ENCODE measurements at places on chromosomes 4 and X.

DNA sequence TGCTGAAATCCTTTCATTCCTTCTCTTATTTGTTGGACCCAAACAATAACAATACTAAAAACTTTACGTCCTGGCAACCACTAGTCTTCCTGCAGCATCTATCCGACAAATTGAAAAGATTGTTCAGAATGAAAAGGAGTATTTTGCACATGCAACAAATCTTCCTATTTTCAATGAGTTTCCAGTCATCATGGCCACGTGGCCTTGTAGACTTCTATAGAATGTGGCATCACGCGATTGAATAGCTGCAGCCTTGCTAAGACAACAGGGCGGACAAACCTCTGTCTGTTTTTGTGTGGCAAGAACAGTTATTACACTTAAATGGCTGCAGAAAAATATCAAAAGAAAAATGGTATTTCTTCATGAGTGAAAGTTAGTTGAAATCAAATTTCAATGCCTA, 297.9 kb upstream of the LCORL start:
- H3K4me3 ChIP-seq = no peak overlapping the region
- no peak for DNase-seq
- no peaks in the 10 kb centered on the region for H3K4me1 ChIP-seq
- no peak overlapping the region for H3K27ac ChIP-seq
- H3K36me3 ChIP-seq = no peaks in the 10 kb centered on the region

DNA sequence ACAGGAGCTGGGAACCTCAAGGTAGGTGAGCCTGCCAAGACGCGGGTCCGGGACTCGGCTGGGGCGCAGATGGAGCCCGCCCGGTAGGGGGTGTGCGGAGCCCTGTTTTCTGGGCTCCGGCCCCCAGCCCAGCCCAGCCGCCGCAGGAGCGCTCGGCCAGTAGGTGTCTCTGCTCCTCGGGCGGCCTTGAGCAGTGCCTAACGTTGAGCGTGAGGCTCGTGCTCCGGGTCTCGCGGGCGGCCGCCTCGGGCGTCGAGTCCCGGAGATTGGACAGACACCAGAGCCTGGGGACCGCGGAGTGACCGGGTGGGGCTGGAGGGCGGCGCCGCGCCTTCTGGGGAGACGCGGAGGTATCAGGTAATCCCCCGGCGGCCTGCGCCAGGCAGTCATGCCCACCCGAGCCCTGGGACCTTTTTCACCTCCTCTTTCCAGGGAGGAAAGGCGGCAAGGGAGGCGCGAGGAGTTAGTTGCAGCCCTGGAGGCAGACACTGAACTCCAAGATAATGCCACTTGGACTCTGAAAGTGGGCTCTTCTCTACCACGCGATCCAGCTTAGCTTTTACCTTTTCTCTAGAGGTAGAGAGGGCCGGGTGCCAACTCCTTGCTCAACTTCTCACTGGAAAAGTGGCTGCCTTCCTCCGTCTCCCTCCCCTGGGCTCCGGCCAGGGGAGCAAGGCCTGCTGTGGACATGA, 14.5 kb upstream of the FGG start:
- H3K4me3 ChIP-seq = peak overlapping the region; percentile 68
- no peaks in the 10 kb centered on the region for H3K36me3 ChIP-seq
- no peaks in the 10 kb centered on the region for H3K4me1 ChIP-seq
- no peak for DNase-seq
- no peak overlapping the region for H3K27ac ChIP-seq

- no peaks in the 10 kb centered on the region for H3K4me1 ChIP-seq
- no peak overlapping the region for H3K4me3 ChIP-seq
- no peaks in the 10 kb centered on the region for H3K36me3 ChIP-seq
Measured at GRCh38 chr4:111650674-111651086, 494.6 kb upstream of the FAM241A start.

GRCh38 chr4:35689870-35690269, 554.4 kb downstream of the ARAP2 start:
- no peaks in the 10 kb centered on the region for H3K27me3 ChIP-seq
- H3K27ac ChIP-seq = no peak overlapping the region
- H3K4me3 ChIP-seq = no peak overlapping the region
- DNase-seq = no peak
- H3K4me1 ChIP-seq = no peaks in the 10 kb centered on the region
- H3K36me3 ChIP-seq = no peaks in the 10 kb centered on the region

- no peaks in the 10 kb centered on the region for H3K27me3 ChIP-seq
- H3K27ac ChIP-seq = no peak overlapping the region
- no peak for DNase-seq
- H3K4me1 ChIP-seq = no peaks in the 10 kb centered on the region
Measured at GRCh38 chr4:21490682-21491081, 457.9 kb downstream of the KCNIP4 start.

DNA sequence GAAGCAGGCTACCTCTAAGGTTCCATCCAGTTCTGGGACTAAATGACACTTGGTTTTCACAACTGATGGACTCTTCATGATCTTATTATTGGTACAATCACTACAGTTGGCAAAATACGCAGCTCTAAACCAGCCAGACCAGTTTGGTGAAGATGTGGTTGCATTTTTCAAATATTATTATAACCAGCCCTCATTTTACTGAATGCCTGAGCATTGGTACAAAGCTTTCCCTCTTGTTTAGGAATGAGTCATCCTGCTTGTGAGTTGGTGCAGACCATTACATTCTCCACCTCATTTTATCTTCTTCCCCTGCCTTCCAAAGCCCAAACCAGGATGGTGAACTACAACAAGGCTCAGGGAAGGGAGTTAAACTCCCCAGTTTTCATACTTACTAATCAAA, 223.1 kb downstream of the KDR start:
- H3K4me1 ChIP-seq = peaks cover 13% of the 10 kb centered on the region
- H3K4me3 ChIP-seq = no peak overlapping the region
- H3K36me3 ChIP-seq = no peaks in the 10 kb centered on the region
- no peaks in the 10 kb centered on the region for H3K27me3 ChIP-seq
- no peak overlapping the region for H3K27ac ChIP-seq

DNA sequence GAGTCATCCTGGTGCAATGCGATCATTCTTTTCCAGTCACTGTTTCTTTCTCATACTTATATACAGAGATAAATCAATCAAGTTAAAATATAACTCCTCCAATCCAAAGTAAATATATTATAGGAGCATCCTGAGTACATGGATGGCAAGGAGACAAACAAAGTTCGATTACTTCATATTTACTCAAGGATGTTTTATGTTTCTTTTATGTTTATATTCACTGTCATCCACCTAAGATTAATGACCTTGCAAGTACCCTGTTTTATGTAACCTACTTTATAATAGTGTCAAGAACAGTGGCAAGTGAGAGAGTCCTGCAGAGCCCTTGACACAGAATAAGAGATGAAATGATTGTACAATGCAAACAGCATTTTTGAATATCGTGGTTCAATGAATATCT, at the start of gene UGT2B11:
UGT2B11 (minus strand) TSS at position 33 of the 400 bp plus-strand sequence; CDS start at position 7, 26 bp downstream.
- H3K27me3 ChIP-seq = no peaks in the 10 kb centered on the region
- DNase-seq = no peak
- H3K36me3 ChIP-seq = no peaks in the 10 kb centered on the region
- H3K27ac ChIP-seq = no peak within 1 kb of the TSS

- no peaks in the 10 kb centered on the region for H3K27me3 ChIP-seq
- no peak overlapping the region for H3K4me3 ChIP-seq
- H3K27ac ChIP-seq = no peak overlapping the region
- no peaks in the 10 kb centered on the region for H3K4me1 ChIP-seq
- no peak for DNase-seq
Measured at GRCh38 chr4:181951265-181951664, 291.9 kb upstream of the TENM3 start.

- no peaks in the 10 kb centered on the region for H3K4me1 ChIP-seq
- H3K27me3 ChIP-seq = no peaks in the 10 kb centered on the region
- H3K27ac ChIP-seq = no peak overlapping the region
Measured at GRCh38 chr4:85565761-85566480, 91.0 kb downstream of the ARHGAP24 start.

DNA sequence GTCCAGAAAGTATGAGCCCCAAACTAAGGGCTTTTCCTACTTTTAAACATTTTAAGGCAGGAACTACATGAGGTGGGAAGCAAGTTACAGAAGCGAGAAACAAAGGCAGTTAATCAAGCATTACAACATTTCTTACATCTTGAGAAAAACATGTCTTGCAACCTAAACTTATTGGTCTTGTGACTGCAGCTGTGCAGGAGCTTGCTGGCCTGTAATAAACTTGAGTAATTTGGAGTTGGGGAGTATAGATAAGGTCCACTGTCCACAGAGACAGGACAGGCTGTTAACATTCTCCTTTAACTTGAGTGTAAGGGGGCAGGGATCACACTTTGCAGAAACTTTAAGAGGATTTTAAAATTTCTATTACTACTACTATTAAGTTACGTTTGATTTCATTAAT, 2.7 kb upstream of the UGT8 start:
- no peaks in the 10 kb centered on the region for H3K36me3 ChIP-seq
- DNase-seq = no peak
- no peak overlapping the region for H3K4me3 ChIP-seq
- no peak overlapping the region for H3K27ac ChIP-seq
- H3K27me3 ChIP-seq = no peaks in the 10 kb centered on the region
- peaks cover 5% of the 10 kb centered on the region for H3K4me1 ChIP-seq

- H3K4me3 ChIP-seq = no peak overlapping the region
- no peaks in the 10 kb centered on the region for H3K36me3 ChIP-seq
- H3K27ac ChIP-seq = no peak overlapping the region
- no peak for DNase-seq
- no peaks in the 10 kb centered on the region for H3K4me1 ChIP-seq
Measured at GRCh38 chr4:39029752-39030694, 2.2 kb downstream of the TMEM156 start.

DNA sequence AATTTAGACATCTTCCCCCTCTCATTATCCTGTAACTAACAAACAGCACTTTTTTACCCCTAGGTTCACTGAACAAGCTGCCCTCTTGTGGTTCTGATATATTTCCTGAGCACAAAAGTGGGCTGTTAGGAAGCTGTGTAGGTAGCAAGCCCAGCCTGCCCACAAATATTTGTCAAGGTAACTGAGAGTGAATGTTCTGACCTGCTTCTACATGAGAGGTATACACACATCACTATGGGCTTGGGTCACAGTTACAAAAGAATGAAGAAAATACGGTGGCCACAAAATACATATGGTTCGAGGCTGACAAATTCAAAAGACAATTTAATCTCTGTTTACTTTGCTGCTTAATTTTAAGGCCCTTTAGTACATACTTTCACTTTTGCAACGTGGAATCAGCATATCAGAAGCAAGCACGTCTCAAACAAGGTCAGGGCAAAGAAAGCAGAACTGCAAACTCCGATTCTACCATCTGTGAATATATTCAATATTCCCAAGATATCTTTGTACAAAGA, 78.7 kb downstream of the RBM47 start:
- H3K27ac ChIP-seq = peak overlapping the region; percentile 26
- H3K4me1 ChIP-seq = no peaks in the 10 kb centered on the region
- no peak for DNase-seq
- H3K27me3 ChIP-seq = no peaks in the 10 kb centered on the region
- no peaks in the 10 kb centered on the region for H3K36me3 ChIP-seq

- H3K4me3 ChIP-seq = no peak overlapping the region
- H3K27me3 ChIP-seq = no peaks in the 10 kb centered on the region
- no peak for DNase-seq
- H3K36me3 ChIP-seq = peaks cover 8% of the 10 kb centered on the region
- no peak overlapping the region for H3K27ac ChIP-seq
- peaks cover 6% of the 10 kb centered on the region for H3K4me1 ChIP-seq
Measured at GRCh38 chr4:15521442-15522039, 51.9 kb downstream of the CC2D2A start.

DNA sequence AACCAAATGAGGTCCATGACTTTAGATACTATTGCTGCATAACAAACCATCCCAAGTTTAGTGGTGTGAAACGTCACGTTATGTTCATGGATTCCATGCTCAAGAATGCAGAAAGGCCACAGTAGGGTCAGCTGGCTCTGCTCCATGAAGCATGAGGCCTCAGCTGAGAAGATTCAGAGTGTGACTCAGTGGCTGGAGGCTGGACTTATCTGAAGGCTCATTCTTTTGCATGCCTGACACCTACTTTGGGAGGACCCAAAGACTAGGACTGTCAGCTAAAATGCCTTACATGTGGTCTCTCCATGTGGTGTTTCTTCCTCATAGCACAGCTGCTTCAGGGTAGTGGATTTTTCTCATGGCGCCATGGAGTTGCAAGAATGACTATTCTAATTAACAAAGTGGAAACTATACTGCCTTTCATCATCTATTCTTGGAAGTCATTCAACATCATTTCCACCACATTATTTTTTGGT, 11.5 kb upstream of the CCDC149 start:
- no peaks in the 10 kb centered on the region for H3K36me3 ChIP-seq
- H3K4me3 ChIP-seq = no peak overlapping the region
- H3K27me3 ChIP-seq = no peaks in the 10 kb centered on the region
- no peak overlapping the region for H3K27ac ChIP-seq
- H3K4me1 ChIP-seq = no peaks in the 10 kb centered on the region
- no peak for DNase-seq

DNA sequence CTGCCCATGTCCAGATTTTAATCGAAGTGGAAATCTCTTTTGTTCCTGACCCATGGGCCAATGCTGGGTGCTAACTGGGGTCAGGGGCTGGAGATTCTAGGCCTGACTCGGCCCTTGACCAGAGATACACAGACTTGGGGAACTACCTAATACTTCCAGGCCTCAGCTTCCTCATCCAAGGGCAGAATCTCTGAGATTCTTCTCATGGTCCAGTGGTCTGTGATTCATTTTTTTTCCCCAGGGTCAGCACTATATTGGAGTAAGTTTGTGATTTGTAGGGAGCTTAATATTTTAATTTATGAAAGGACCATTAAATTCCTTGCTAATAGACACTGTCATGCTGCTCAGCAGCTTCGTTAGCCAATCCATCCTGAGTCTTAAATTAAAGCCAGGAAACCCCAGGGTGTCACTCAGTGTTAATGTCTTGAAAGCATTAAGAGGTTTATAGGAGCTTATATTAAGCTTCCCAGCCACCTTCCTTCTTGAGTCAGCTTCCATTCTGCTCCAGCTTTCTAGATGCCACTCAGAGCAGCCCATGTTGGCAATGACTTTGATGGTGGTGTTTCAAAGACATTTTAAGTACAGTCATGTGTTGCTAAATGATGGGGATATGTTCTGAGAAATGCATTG, 27.0 kb upstream of the PROM1 start:
- no peak overlapping the region for H3K27ac ChIP-seq
- no peaks in the 10 kb centered on the region for H3K36me3 ChIP-seq
- H3K27me3 ChIP-seq = no peaks in the 10 kb centered on the region
- no peak for DNase-seq
- H3K4me3 ChIP-seq = no peak overlapping the region

DNA sequence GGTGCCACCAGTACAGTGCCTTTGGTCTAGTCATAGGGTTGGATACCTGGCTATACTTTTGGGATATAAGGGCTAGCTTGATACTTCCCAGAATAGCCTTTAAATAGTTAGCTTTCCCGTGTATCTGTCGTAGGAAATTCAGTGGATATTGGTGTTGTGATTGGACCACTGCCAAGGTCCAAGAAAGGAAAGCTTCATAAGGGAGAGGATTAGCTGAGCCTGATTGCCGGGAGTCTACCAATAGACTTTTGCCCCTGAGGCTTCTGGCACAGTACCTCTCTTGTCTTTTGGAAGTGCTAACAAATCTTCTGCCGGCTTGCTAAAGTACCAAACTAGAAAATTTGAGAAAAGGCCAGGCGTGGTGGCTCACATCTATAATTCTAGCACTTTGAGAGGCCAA, 350.6 kb downstream of the CHIC1 start:
- no peaks in the 10 kb centered on the region for H3K27me3 ChIP-seq
- no peak overlapping the region for H3K4me3 ChIP-seq
- H3K27ac ChIP-seq = no peak overlapping the region
- no peak for DNase-seq
- H3K4me1 ChIP-seq = no peaks in the 10 kb centered on the region
- no peaks in the 10 kb centered on the region for H3K36me3 ChIP-seq

- no peak overlapping the region for H3K4me3 ChIP-seq
- H3K4me1 ChIP-seq = no peaks in the 10 kb centered on the region
- no peak for DNase-seq
- no peak overlapping the region for H3K27ac ChIP-seq
Measured at GRCh38 chr4:21452931-21453330, 495.6 kb downstream of the KCNIP4 start.

- H3K4me3 ChIP-seq = no peak overlapping the region
- no peak overlapping the region for H3K27ac ChIP-seq
- no peaks in the 10 kb centered on the region for H3K36me3 ChIP-seq
- H3K27me3 ChIP-seq = no peaks in the 10 kb centered on the region
Measured at GRCh38 chr4:95614684-95615205, 66.0 kb upstream of the UNC5C start.

All from thoracic aorta (tissue), 2 donors.